ENCODE measurements at places on chromosomes 11 and 22.

DNA sequence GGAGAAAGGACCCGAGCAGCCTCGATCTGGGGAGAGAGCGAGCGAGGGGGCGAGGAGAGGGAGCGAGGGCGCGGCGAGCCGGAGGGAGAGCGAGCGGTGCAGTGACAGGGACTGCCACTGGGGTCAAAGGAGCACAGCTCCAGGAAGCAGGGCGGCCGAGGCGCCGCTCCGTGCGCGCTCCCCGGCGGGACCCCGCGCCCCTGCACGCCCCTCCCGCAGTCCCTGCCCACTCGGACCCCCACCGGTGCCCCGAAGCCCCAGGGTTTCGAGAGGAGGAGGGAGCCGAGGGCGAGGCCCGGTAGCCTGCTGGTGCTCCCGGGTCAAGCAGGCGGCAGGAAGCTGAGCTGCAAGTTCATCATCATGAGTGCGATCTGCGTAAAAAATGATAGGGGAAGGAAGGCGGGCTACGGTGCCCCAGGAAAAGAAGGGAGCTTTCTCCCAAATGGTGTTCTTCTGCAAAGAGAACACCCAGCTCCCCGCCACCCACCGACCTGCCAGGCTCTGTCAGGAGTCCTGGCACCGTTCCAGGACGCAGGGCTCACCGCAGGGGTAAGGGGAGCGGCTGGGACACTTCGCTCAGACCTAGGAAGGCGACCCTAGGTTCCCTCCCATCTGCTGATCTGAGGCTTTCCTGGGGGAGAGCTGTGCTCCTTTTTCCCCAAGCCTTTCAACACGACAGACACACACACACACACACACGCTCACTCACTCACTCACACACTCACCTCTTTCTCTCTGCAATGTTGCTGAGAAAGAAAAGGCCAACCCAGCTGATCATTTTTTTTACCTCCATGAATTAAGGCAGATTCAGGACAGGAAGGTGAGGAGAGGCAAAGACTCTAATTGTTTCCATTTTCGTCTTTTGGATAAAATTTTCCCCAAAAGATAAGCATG lies at the start of gene MPPED2:
MPPED2 (minus strand) TSS at position 103 of the 894 bp plus-strand sequence. CDS start 5,980 bp downstream, outside the sequence.
- peak; percentile 39 for DNase-seq

GRCh38 chr22:47443836-47444745 lies 681.6 kb downstream of the TBC1D22A start:
- no peak for DNase-seq

- DNase-seq, result peak; percentile 64
These were observed 56.7 kb downstream of the PPP6R2 start for GRCh38 chr22:50399751-50400331.

- no peak for DNase-seq
These were observed 29.0 kb upstream of the ALX4 start for GRCh38 chr11:44338698-44339529.

DNA sequence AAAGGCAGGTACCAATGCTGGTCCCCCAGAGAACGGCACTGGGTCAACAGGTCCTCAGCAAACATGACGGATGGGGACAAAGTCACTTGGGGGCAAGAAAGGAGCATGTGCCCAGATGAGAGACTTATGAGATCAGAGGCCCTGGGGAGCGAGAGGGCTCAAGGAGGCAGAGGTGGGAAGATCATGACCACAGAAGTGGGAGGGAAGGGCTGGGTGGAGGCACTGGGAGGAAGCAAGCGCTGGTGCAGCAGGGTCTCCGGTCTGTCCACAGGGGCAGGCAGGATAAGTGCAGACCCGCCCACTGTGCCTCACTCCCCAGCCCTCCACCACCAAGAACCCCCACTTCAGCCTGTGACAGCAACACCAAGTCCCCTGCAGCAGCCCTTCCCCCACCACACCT lies 10.9 kb downstream of the ELFN2 start:
- DNase-seq, result no peak

GRCh38 chr11:70566768-70567530 lies 168.6 kb downstream of the CTTN start:
- no peak for DNase-seq
